ENCODE measurements at places on chromosomes 4 and X.

DNA sequence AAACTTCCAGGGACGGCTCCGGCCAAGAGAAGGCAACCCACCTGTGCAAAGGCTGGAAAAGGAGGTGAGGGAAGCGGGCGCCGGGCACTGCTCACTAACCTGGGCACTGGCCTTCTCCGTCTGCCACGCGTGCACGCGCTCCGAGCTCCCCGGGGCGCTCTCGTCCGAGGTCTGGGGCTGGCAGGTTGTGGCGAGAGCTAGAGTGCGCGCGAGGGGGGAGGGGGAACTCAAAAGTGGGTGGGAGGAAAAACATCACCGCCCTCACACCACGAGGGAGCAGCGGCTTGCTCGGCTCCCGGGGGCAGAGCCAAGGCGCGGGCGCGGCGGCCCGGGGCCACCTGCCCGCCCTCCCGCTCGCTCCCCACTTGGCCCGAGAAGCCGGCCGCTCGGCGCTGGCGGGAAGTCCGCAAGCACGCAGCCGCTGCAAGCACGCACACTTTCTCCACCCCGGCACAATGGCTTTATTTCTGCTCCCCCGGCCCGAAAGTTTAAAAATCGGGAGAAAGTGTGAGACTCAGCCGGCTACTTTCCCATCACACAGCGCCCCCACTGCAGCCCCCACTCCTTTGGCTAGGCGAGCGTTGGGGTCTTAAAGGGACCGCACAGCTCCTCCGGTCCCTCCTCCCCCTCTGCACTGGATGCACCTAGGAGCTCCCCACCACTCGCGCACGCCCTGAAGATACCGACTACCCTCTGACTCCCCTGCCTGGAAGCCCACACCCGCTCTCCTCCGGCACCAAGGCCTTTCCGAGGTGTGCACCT lies at the start of gene CHRDL1:
Gene CHRDL1 (minus strand): TSS at position 173 of the 762 bp plus-strand sequence. CDS start 3,636 bp downstream, outside the sequence.
- DNase-seq: no peak

DNA sequence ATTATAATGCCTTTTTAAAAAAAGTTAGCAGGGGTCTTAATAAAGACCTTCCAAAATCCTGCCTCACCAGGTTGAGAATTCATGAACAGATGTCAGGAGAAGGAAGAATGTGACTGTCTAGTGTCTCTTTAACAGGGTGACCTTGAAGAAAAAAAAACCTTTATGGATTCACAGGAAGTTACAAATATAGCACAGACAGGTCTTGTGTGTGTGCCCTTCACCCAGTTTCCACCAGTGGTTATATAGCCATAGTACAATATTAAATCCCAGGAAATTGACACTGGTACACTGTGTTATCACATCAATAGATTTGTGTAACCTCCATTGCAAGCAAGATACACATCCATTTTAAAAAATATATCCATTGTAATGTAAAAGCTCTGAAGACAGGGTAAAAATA lies 43.7 kb downstream of the HADH start:
- DNase-seq: no peak

- DNase-seq: peak; percentile 43
Measured at GRCh38 chrX:118495958-118496762, 545 bp downstream of the DOCK11 start.

- no peak for DNase-seq
Measured at GRCh38 chr4:20576861-20577260, 123.4 kb upstream of the PACRGL start.

GRCh38 chrX:37677243-37677642 lies 8.3 kb upstream of the XK start:
- no peak for DNase-seq

DNA sequence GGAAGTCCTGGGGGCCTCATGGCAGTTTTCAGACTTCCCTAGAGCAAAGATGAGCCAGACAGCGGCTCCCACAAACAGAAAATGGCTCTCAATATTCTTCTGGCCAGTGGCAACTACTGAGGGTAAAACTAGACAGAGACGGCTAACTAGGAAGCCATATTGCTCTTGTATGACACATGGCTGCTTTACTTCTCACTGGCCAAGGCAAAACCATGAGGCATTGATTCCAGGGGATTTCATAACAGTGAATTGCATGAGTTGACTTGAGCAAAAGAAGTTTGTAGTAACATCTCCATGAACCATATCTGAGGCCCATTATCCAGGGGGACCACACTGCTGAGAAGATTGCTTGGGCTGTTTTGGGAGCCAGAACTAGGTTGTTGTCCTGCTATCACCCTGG lies 13.7 kb upstream of the TLR8 start:
- DNase-seq: no peak

GRCh38 chr4:183289688-183290087 lies 30.4 kb downstream of the CLDN22 start:
- DNase-seq: no peak

GRCh38 chr4:167415461-167415860 lies 181.2 kb upstream of the SPOCK3 start:
- no peak for DNase-seq

GRCh38 chr4:65120287-65120686 lies 550.0 kb downstream of the EPHA5 start:
- no peak for DNase-seq

GRCh38 chr4:111494971-111495370 lies 650.3 kb upstream of the FAM241A start:
- no peak for DNase-seq

DNA sequence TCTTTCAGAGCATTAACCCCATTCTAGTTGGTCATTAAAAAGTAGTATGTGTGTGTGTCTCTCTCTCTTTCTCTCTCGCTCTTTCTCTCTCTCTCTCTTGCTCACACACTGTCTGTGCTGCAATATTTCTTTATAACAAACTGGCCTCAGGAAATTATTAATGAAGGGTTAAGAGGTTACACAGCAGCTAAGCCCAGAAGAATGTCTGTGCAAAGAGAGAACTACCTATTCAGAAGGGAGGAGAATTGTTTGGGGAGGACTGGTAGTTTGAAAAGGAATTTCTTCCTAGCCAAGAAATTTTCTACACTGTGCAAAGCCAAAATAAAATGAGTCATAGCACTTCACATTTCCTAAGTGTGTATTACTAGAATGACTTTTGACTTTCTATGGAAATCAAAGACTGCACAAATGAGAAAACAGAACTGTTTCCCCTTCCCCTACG lies 22.2 kb downstream of the PDGFC start:
- no peak for DNase-seq

- no peak for DNase-seq
Measured at GRCh38 chr4:140252141-140252741, 98.3 kb upstream of the MAML3 start.

GRCh38 chr4:111636961-111637585 lies 508.2 kb upstream of the FAM241A start:
- no peak for DNase-seq

- DNase-seq: no peak
Measured at GRCh38 chr4:155666344-155667221, at the start of gene GUCY1A1. Gene GUCY1A1, plus strand, starts transcription at chr4:155666848. Its CDS starts 30,020 bp downstream, at chr4:155696868.

- no peak for DNase-seq
Measured at GRCh38 chrX:140346729-140347128, 158.1 kb downstream of the SOX3 start.

DNA sequence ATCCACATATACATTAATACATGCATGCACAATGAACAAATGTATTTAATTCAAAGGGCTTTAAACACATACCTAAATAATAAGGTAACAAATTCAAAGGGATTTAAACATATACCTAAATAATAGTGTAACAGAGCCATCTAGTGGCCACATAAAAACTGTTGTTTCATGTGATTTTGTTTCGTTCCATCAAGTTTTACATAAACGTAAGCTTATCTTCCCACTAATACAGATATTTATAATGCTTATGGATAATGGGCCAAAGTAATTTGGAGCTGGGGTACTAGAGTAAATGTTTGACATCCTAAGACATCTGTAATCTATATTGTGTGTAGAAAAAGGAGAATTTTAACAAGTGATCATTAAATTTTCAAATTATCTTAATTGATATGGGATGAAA lies 82.3 kb downstream of the PRSS12 start:
- DNase-seq: no peak

DNA sequence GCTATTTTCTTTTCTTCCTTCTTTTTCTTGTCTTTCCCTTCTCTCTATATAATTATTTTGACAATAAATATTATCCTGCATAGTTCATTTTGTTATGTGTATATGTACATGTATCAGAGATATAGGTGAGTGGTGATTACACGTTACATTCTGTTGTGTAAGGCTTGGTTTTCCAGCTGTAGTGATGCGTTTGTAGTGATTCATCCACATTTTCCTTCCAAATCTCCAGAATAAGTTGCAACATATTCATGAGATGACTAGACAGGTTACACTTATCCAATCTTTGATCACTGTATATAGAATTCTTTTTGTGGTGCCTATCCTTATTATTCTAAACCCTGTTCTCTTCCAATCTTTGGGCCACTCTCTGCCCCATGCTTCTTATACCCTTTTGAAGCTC lies 540.2 kb downstream of the GBA3 start:
- DNase-seq: no peak

DNA sequence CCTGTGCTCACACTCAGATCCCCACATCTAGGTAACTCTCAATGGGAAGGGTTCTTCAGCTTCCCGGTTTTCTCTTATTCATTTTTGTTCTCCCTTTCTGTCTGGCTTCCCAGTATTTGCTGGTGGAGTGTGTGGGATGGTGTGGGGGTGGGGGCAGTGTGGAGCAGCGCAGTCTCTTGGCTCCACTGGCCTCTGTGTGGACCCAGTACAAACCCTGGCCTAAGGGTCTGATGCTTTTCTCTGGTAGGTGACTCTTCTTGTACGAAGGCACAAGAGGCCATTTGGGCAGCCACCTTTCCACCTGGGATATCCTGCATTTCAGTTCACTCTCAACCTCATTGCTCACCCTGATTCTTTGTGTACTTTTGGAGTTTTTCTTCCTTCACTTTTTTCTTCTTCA lies 71.3 kb downstream of the NBDY start:
- no peak for DNase-seq

GRCh38 chr4:85370400-85371032 lies 104.4 kb upstream of the ARHGAP24 start:
- no peak for DNase-seq

DNA sequence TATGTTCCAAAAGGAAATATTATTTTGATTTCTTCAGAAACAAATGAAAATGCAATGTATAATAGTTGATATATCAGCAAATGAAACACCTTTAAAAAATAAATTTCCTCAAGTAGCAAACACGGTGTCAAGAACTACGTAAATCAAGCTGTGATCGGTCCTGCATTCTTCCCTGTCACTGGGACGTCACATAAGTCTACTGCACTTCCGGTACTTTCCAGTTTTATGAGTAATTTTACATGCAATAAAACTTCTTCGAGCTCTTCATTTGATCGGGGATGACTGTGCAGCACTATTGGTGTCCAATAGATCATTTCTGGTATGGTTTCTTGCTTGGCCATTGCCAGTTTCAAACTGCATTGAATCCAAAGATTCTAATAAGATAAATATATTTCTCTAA lies 114.0 kb upstream of the VEGFC start:
- no peak for DNase-seq

DNA sequence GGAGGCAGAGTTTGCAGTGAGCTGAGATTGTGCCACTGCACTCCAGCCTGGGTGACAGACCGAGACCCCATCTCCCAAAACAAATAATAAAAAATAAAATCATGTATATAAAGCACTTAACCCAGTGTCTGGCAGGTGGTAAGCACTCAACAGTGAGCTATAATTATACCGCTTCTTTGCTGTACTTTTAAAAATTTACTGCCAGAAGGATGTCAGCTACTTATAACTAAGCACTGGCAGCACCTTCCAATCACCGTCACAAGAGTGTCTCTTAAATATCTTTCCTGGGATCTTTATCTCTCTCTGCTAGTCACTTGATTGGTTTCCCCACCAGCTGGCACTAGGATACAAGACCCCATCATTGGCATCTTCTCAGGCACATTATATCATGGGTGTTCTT lies 53.9 kb upstream of the DAPP1 start:
- no peak for DNase-seq

DNA sequence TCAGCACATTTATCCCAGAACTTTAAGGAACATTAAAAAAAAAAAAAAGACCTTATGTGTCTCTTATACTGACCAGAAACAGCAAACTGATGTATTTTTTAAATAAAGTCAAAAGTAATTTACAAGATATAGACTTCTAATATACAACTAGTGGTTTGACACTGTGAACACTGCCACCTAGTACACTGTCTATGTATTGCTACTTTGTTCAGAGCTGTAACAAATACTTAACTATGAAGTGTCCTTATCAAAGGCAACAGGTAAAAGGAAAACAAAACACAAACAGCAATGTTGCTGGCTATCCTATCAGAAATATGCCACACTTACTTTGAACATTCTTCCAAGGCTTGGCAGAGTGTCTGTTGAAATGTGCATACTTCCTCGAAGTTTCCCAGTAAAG lies 60.4 kb downstream of the CD40LG start:
- no peak for DNase-seq

GRCh38 chr4:40540800-40541199 lies 88.9 kb downstream of the RBM47 start:
- DNase-seq: no peak

DNA sequence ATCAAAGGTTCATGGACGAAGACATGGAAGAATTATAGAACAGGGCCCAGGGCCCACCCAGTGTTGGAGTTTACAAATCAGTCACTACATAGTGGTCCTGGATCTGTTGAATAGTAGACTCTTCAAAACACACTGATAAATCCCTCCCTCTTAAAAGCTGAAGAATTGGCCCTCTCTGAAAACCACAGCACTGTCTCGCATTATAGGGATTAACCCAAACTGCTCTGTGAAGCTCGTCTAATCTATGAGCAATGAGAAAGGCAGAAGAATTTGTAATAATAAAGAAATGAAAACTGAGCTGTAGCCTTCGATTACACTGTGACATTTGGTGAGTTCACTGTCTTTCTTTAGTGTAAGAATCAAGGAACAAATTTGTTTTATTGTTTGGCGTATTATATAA lies 92.5 kb upstream of the ZFP42 start:
- DNase-seq: no peak

DNA sequence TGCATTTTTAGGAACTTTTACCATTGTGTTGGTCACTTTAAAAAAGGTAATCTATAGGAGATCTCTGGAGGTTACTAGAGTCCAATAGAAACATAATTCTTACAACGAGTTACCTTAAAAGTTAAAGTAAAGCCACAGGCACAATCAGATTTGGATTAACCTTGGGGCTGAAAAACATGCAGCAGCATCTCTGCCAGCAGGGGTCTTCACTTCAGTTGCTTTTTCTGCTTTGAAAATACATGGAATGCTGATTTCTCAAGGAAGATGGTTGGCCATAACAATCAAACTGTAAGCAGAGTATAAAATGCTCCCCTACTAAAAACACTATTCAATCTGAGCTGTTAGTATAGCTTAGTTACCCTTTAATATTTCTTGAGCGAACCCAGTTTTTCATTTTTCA lies 1072.3 kb upstream of the PCDH10 start:
- DNase-seq: no peak

DNA sequence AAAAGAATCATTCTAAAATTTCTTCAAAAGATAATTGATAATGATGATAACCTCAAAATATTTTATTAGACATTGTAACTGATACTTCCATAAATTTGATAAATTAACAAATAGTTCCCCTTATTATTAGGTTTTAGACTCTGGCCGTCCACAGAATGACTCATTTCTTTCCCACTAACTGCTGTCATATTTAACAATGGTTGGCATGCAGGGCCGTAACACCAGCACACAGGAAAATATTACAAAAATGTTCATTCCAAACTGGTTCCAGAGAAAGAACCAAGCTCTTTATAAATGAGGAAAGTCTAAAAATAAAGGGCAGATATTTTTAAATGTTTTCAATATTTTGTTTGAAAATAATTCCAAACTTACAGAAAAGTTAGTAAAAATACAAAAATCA lies 28.2 kb downstream of the WDFY3 start:
- DNase-seq: no peak

GRCh38 chrX:109889289-109890006 lies 113.5 kb upstream of the TMEM164 start:
- DNase-seq: no peak

Data from stimulated activated CD8-positive, alpha-beta memory T cell treated with anti-CD3 and anti-CD28 coated beads, Interleukin-7, amount 100 ng/mL, for 1 hour (primary cell).